ENCODE measurements at places on chromosomes 4 and X.

GRCh38 chr4:168931215-168931650 lies 78.8 kb downstream of the CBR4 start:
- DNase-seq = no peak

DNA sequence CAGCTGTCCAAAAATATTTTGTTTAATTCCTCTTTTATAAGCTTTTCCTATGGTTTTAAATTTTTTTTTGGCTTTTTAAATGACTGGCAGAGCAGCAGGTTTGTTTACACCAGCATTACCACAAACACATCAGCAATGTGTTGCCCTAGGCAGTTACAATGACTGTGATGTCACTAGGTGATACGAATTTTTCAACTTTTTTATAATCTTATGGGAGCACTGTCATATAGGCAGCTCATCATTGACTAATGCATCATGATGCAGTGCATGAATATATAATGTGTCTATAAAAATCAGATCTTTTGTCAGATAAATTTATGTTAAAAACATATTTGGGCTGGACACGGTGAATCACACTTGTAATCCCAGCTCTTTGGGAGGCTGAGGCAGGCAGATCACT lies 231.6 kb upstream of the SLIT2 start:
- DNase-seq = no peak

DNA sequence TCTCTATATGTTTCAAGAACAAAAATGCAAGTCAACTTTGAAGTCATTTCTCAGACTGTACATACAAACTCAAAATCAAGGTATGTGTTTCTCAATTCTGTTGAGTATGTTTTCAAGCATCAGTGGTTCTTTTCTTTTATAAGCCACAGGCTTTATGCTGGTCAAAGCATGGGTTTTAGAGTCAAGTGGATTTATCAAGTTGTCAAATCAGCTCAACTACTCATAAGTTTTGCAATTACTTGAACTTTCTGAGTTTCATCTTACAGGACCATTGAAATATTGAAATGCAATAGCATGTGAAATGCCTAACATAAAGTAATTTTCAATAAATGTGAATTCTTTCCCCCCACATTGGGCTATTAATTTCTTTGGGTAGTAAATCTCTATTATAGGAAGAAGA lies 239.9 kb upstream of the DKK2 start:
- no peak for DNase-seq

- DNase-seq = no peak
Observed at GRCh38 chr4:152079543-152080293, 318.9 kb upstream of the GATB start.

DNA sequence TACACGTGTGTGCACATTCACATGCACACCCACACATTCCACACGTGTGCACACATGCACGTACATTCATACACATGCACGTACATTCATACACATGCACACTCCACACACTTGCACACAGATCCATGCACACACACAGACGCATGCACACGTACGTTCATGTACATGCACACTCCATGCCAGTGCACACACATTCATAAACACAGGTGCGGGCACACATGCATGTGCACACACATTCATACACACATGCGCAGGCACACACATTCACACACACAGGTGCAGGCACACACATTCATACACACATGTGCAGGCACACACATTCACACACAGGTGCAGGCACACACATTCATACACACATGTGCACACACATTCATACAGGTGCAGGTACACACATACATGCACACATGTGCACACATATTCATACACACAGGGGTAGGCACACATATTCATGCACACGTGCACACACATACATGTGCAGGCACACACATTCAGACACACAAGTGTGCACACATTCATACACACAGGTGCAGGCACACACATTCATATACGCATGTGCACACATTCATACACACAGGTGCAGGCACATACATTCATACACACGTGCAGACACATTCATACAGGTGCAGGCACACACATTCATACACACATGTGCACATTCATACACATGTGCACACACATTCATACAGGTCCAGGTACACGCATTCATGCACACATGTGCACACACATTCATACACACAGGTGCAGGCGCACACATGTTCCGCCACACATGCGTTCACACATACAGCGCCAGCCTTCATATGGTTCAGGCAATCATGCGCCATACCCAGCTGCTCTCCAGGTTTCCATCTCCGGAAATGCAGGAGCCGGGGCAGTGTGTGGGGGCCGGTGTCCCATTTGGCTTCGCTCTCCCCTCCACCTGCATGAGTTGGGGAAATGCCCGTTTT lies 124.8 kb downstream of the HMX1 start:
- no peak for DNase-seq

- DNase-seq = no peak
Observed at GRCh38 chrX:15507005-15507404, 6.4 kb downstream of the BMX start.

DNA sequence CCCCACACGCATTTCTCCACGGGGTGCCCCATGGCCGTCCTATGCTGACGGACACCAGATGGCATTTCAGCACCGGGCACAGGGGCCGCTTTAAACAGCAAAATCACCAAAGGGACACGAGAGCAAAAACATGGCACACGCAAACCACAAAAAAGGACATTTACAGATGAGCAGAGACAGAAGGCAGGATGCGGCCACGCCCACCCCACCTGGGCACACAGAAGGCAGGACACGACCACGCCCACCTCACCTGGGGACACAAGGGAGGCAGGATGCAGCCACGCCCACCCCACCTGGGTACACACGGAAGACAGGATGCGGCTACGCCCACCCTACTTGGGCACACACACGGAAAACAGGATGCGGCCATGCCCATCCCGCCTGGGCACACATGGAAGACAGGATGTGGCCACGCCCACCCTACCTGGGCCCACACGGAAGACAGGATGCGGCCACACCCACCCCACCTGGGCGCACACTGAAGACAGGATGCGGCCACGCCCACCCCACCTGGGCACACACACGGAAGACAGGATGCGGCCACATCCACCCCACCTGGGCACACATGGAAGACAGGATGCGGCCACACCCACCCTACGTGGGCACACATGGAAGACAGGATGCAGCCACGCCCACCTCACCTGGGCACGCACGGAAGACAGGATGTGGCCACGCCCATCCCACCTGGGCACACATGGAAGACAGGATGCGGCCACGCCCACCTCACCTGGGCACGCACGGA lies 69.1 kb downstream of the FAM53A start:
- no peak for DNase-seq

Data from C1 segment of cervical spinal cord (tissue), 14 donors.